ENCODE measurements at places on chromosomes 12 and 14. TPM values are rescaled to one million over a fixed set of nuclear protein-coding genes. Genes with fewer than 3 reads are reported as not detected.

AGAP2 gene
- 54.4 TPM for total RNA-seq

ABCC9 gene
- total RNA-seq = not detected

DNA sequence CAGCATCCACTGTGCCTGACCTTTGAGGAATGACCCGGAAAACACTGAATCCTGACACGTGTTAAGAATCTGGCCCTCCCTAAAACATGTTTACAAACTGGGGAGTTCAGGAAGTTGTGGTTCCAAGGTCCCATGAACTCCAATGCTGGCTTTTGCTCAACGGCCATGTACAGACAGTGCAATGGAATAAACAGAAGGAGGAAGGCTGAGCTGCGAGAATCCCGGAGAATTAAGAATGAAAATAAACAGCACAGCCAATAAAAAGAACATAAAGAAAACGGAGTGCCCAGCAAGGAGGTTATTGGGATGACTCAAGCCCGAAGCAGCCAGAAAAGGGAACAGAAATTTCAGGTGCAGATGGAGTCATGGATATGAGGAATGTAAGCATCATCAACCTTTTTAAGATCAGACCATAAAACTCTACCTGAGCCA, 32.3 kb downstream of the BCL11B start:
- DNase-seq = no peak

DNA sequence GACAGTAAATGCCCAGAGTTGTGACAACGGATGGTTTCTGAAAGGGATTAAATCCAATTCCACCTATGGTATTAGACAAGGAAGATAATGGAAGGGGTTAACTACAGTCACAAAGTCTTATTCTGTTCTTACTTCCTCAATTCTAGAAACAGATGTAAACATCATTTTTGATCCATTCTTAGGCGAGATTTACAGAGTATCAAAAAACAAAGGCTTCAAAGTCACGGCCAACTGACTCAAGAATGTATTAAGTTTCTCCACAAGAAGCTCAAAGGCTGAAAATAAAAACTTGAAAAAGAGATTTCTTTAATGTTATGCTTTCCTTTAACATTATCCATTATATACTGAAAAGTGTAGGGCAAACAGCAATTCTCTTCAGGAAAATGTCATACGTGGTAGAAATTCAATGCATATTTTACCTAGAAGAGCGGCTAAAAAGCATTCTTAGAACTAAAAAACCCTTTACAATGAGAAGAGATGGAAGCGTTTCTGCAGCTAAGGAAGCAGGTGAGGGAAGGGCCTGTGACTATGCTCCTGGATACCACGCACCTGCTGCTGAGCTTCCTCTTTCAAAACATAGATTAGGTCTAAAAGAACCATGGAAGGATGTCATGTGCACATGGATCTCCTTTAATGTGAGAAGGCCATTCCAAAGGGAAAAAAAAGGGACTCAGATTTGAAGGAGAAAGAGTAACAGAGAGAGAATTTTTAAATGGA, 185.8 kb downstream of the STXBP6 start:
- no peak for DNase-seq

DNA sequence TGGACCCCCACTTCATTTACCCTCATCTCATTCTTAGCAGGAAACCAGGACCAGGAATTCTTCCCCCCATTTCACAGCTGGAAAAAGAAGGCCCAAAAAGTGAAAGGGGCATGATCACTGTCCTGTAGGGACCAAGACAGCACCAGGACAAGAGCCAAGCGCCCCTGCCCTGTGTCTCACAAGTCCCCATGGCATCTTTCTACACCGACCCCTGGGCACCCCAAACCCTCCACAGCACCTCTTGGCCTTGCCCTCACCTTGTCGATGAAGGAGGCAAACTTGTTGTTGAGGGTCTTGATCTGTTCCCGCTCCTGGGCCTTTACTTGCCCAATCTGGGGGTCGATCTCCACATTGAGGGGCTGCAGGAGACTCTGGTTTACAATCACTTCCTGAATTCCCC, 710 bp downstream of the KRT76 start:
- no peak for DNase-seq

WNT1 gene
- total RNA-seq = 0.52 TPM

DNA sequence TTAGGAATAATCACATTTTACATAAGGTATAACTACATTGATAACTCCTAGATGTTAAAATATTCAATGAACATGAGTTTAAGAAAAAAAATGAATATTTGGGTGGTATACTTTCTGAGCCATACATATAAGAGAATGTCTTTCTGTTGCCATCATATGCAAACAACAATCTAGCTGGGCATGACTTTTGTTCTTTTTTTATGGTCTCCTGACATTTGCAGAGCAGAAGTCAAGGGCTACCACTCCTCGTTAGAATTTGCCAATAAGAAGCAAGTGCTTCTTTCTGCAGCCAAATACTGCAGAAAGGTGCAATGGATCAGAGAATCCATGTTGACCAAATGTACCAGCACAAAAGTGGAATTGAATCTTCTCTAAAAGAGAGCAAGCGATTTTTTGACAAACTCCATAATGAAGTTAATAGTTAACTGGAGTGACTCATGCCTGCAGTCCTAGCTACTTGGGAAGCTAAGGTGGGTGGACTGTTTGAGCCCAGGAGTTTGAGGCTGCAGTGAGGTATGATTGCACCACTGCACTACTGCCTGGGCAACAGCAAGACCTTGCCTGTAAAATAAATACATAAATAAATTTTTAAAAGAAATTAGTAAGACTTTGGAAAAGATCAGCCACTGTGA, 25.5 kb upstream of the CCDC91 start:
- DNase-seq = no peak

DNA sequence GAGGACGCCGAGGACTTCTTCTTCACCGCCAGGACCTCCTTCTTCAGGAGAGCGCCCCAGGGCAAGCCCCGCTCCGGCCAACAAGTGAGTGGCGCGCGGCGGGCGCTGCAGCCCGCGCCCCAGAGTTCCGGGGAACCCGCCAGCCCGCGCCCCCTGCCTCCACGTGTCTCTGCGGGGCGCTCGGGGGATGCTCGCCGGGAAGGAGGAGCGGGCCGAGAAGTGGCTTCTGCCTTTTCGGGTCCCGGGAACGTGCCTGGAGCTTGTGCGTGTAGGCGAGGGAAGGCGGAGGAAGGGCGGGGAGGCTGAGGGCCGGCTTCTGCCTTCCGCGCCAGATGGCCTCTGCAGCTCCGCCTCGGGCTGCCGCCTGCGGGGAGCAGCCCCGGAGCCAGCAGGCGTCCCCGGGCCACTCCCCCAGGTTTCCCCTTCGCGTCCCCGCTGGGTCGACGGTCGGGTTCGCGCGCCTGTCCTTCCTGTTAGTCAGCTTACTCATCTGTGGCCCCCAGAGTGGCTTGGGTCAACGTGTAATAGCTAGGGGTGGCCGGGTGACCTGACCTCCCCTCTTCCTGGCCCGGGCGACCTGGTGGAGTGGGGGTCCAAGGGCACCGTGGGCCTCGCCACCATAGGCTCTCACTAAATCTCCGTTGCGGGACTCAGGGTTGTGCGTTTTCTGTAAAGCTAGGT, 505 bp downstream of the RASSF3 start:
- DNase-seq = peak; percentile 60

C12orf54 gene
- total RNA-seq = not detected

- no peak for DNase-seq
Measured at GRCh38 chr12:93402333-93403311, 24.9 kb downstream of the NUDT4 start.

CFAP251 gene
- 0.82 TPM for total RNA-seq

DNA sequence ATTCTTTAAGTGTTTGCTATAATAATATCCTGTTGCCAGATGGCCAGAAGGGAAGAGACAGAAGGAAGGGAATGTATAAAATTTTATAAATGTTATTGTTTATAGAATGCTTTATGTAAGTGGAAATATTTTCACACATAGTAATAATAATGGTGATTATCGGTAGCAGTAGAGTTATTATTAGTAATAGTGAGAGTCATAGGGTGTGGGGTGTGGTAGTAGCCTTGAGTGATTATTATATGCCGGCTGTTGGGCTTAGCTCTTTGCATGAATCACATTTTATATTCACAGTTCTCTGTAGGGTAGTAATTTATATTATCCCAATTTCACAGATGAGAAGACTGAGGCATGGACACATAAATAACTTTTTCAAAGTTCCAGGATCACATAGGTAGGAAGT, 391.4 kb downstream of the C12orf75 start:
- no peak for DNase-seq

GRCh38 chr12:127654383-127654985, 612.5 kb upstream of the TMEM132C start:
- no peak for DNase-seq

- no peak for DNase-seq
Measured at GRCh38 chr14:94059998-94060397, 21.0 kb downstream of the DDX24 start.

PROX2 gene
- total RNA-seq = 0.52 TPM

DNA sequence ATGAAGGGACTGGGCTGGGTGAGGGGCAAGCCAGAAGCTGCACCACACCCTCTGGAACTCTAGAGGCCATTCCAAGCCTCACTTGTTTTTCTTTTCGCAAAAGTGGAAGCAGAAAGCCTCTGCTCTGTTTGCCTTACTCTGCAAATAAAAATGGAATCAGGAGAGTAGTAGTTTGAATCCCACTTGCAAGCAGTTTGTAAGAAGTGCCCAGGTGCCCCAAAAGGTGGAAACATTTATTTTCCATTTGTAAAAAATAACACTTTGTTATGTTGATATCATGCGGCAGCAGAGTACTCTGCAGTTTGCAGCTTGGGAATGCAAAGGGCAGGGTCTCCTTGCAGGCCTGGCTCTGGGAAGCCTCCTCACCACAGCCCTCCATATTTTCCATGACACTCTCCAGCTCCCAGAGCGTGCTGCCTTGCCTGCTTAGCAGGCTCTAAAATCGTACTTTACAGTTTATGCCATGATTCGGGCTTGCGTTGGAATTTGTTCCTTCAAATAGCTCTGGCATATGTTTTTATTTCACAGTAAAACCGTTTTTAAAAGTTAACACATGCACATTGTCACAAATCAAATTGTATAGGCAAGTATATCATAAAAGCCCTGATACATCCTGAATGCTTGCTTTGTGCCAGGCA, 20.0 kb downstream of the TUNAR start:
- DNase-seq = no peak

GRCh38 chr12:82047446-82047845, 288.3 kb upstream of the PPFIA2 start:
- no peak for DNase-seq

DNA sequence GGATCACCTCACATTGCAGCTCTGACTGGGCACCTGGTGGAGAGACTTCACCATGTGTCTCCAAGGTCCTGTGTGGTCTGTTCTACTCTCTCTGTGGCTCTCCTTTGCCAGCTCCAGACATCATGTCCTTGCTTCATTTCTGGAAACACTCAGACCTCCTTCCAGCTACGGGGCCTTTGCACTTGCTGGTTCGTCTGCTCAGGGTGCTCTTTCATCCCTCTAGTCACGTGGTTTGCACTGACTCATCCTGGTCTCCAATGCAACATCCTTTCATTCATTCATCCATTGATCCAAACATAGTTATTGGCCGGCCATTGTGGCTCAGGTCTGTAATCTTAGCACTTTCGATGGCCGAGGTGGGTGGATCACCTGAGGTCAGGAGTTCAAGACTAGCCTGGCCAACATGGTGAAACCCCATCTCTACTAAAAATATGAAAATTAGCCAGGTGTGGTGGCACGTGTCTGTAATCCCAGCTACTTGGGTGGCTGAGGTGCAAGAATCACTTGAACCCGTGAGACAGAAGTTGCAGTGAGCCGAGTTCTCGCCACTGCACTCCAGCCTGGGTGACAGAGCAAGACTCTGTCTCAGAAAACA, 23.9 kb upstream of the CCDC63 start:
- no peak for DNase-seq

DNA sequence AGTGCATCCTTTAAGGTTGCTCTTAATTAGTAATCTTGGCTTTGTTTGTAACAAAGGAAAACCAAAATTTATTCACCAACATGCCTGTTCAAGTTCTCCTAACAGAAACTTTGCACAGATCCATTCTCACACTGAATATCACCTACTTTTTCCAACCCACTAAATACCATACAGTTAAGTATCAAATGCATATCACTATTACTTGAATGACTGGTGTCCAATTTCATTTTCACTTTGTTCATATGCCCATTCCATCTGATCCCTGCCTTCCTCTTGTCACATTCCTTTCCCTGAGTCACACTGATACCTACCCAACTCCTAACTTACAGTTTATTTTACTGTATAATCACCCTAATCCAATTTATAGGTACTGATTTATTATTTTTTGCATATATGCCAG, 286.4 kb downstream of the NELL2 start:
- DNase-seq = no peak

DNA sequence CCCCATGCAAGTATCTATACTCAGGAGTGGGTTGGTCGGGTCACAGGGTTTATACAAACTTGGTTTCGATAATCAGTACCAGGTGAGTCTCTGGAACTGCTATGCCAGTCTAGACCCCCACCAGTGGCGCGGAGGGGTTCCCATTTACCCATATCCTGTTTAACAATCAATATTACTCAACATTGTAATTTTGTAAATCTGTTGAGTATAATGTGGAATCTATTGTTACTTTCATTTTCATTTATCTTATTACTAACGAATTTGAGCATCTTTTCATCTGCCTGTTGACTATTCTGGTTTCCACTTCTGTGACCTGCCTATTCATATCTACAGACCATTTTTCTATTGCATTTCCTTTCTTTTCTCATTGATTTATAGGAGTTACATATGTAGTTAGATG, 275.2 kb upstream of the CRY1 start:
- DNase-seq = no peak

GRCh38 chr12:94674835-94675234, 24.5 kb upstream of the TMCC3 start:
- no peak for DNase-seq
